ENCODE measurements at places on chromosomes 4 and X. TPM values are rescaled to one million over a fixed set of nuclear protein-coding genes. Genes with fewer than 3 reads are reported as not detected.
A peak's percentile ranks its signal among the peaks of the same experiment; 100 is the strongest.

The SYP gene
- polyA plus RNA-seq, result 207 TPM

DNA sequence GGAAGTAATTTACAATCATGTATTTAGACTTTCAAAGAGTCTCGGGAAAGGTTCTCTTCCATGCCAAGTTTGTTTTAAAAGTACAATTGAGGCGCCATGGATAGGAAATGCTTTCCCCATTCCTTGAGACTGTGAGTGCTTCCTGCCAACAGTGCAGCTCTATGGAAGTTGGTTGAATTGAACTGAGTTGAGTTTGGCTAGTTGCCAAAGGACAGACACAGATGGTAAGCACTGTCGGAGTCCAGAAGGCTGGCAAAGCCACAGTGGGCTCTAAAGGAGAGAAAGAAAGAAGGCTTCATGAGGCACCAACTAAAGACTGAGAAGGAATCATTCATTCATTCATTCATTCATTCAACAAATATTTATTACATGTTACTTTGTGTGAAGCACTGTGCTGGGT lies 4.3 kb upstream of the KCNE5 start:
- DNase-seq, result peak; percentile 64

GRCh38 chr4:185771711-185772390 lies 40.1 kb downstream of the SORBS2 start:
- DNase-seq, result no peak

- DNase-seq, result no peak
Observed at GRCh38 chr4:87239821-87240220, 19.4 kb upstream of the KLHL8 start.

GRCh38 chr4:183130328-183131155 lies 31.5 kb downstream of the WWC2 start:
- DNase-seq, result peak; percentile 45

DNA sequence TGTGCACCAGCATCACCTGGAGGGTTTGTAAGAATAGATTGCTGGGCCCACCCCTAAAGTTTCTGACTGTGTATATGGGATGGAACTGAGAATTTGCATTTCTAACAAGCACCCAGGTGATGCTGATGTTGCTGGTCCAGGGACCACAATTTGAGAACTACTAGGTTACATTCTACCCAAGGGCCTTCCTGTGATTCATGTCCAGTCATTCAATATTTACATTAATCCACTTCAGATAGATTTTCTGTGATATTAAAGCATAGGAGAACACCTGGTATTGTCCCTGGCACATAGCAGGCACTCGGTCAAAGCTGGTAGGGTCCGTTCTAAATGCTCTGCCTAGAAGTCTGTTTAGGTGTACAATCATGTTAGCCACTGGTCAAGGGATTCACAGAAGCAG lies 19.5 kb upstream of the XPNPEP2 start:
- DNase-seq, result no peak

DNA sequence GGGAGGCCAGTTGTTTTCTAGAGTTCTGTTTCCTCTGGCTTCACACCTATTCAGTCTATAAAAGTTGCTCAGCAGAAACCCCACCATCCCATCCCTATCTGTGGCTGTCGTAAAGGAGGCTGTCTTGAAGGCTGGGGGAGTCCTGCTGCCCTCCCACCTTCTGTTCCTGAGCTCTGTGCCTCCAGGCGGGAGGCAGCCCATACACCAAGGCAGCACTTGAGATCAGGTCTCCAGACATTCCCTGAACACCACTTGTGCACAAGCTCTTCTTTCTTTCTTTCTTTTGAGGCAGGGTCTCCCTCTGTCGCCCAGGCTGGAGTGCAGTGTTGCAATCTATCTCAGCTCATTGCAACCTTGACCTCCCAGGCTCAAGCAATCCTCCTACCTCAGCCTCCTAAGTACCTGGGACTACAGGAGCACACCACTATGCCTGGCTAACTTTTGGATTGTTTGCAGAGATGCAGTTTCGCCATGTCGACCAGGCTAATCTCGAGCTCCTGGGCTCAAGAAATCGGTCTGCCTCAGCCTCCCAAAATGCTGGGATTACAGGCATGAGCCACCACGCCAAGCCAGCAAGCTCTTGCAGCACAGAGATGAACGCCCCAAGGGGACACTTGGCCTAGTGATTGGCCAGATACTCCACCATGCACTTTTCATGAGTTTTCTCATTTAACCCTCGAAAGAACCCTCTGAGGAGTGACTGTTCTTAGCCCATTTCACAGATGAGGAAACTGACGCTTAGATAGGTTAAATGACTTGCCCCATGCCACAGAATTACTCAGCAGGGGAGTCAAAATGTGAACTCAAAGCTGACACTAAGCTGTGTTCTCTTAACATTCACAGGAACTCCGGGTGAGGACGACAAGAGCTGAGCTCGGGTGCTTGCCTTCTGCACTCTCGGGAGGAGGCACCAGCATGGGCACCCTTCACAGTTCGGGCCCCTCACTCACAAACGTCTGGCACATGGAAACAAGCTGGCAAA lies 55.8 kb upstream of the ENPP6 start:
- no peak for DNase-seq
